ENCODE measurements at places on chromosomes 1 and 21.

DNA sequence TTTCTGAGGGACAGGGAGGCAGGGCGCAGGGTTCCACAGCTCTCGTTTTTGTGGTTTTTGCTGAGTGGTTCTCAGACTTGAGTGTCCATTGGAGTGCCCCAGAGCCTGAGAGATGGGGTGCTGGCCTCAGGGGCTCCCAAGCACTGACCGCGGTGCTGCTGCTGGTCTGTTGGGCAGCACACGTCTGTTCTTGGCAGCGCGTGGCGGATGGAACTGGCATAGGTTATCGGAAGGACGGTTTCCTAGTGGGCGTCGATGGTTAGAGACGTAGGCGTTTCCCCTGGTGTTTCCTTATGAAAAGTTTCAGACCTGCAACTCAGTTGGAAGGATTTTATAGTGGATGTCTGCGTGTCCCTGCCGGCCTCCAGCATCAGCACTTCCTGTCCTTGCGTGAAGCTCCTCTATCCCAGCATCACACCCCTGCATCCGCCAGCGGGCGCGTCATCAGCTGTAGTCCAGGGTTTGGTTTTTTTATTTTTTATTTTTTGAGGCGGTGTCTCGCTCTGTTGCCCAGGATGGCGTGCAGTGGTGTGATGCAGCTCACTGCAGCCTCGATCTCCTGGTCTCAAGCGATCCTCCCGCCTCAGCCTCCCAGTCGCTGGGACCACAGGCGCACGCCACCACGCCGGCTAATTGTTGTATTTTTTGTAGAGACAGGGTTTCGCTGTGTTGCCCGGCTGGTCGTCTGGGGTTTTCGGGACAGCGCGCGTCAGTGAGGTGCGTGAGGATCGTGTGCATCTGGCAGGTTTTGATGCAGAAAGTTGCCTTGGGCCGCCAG, 11.8 kb downstream of the RRP1 start:
- no peak for DNase-seq

- DNase-seq: no peak
Measured at GRCh38 chr1:13494025-13494424, 19.8 kb downstream of the LRRC38 start.

- DNase-seq: no peak
Measured at GRCh38 chr1:200369706-200370105, 40.1 kb downstream of the ZNF281 start.

- no peak for DNase-seq
Measured at GRCh38 chr21:42400525-42400924, 3.2 kb upstream of the UBASH3A start.

DNA sequence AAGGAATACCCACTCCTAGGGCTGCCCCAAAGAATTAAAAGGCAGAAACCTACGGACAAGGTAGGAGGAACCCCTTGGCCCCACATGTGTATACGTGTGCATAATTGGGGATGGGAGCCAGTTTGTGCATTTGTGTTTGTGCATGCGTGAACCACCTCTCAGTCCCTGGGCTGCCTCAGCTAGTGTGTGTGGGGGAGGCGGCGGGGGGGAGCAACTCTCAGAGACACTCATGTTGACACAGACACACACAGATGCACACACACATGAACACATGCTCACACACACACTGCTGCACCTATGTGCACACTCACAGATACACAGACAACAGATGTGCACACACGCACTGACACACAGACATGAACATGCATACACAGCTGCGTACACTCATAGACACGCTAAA, 5.1 kb downstream of the LDLRAD1 start:
- DNase-seq: no peak

- no peak for DNase-seq
Measured at GRCh38 chr1:53344921-53345838, 17.3 kb upstream of the LRP8 start.

- DNase-seq: no peak
Measured at GRCh38 chr1:17352419-17352909, 19.5 kb upstream of the PADI6 start.

GRCh38 chr1:26409191-26409807, 1.3 kb upstream of the LIN28A start:
- DNase-seq: no peak

DNA sequence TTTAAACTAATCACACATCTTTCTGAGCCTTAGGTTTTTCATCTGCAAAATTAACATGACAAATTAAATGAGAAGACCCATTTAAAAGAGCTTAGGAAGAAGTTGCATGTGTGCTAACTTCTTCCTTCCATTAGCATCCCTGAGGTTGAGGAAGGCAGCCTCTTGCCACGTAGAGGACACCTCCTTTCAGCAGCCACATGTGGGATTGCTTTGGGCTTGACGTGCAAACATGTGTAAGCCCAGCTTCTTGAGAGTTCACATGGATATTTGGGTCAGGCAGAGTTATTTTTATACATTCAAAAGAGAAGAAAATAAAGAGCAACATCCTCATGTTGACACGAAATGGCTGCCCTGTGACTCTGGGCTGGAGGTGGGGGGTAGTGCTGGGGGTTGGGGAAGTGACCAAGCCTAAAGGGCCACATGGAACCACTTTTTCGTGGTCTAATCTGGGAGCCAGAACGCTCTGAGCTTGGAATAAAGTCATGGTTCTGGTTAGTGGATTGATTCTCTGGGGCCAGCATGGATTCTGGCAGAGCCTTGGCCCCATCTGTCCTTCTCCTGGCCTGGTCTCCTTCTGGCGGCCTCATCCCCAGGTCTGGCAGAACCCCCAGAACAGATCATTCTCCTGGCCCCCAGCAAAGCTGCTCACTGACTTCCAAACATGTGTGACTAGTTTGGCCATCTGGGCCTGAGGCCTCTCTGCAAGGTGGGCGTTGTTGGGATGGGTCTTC, 137.1 kb upstream of the USP24 start:
- DNase-seq: no peak

GRCh38 chr21:42520628-42521253, 7.1 kb downstream of the SLC37A1 start:
- DNase-seq: no peak

GRCh38 chr1:67459068-67459467, 28.9 kb upstream of the SERBP1 start:
- no peak for DNase-seq

DNA sequence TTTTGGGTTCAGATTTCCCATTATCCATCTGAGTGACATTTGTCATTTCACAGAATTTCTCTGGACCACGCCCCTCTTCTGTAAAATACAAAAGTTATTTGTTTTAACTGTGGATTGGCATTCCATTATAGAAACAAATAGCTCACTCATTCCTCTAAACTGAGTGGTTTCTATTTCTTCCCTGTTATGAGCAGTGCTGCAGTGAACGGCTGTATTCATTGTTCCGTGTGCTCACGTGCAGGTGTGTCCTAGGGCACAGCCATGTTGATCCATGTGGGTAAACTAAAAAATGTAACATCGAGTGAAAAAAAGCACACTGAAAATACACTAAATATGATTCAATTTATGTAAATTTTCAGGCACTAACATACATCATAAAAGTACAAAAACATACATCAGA, 27.0 kb upstream of the IL12RB2 start:
- DNase-seq: no peak

DNA sequence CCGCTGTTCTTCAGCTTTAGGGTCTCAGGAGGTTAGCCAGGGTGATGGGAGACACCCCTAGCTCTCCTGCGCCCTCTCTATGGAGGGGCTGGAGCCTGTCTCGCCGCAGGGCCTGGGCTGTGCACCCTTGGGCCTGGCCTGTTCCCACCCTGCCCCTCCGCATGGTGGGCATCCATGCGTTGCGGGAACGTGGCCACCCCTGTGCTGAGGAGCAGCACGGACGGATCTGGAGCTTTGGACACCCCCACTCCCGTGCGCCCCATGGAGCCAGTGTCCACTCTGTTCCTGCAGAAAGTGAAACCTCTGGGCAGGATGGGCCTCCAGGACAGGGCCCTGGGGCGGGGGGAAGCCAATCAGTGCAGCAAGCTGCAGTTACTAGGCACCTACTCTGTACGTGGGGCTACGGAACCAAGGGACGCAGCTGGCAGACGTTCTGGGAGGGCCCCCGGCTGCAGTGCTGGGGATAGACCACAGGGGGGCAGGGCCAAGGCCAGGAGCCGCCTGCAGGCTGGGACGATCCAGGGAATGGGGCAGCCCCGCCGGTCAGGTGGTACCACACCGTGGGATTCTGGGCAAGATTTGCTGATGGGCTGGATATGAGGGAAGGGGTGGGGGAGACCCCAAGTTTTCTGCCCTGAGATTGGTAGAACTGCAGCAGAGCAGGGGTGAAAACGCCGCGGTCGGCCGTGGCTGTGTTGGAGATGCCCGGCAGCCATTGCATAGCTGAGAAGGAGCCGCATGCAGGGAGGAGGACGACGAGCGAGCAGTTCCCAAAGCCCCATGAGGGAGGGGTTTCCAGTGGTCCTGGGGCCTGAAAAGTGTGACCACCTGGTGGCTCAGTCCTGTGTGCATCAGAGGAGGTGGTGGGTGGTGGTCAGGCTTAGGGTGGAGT, 43.3 kb downstream of the TP73 start:
- peak; percentile 4 for DNase-seq

DNA sequence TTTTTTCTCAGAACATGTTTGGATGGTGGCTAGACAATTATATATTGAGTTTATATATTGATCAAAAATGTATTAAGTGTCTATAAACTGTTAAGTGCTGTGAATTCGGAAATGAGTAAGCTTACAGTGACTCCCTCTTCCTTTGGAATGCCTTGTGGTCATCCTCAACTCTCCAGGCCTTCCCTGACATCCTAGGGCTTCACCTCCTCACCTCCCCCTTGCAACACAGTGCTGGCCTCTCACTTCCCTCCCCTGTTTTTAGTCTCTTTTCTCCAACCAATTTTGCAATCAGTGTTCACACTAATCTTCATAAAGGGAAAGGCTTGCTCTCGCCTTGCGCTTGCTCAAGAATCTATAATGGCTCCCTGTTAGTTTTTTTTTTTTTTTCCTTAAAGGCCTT, 95.1 kb upstream of the C1orf21 start:
- DNase-seq: no peak

DNA sequence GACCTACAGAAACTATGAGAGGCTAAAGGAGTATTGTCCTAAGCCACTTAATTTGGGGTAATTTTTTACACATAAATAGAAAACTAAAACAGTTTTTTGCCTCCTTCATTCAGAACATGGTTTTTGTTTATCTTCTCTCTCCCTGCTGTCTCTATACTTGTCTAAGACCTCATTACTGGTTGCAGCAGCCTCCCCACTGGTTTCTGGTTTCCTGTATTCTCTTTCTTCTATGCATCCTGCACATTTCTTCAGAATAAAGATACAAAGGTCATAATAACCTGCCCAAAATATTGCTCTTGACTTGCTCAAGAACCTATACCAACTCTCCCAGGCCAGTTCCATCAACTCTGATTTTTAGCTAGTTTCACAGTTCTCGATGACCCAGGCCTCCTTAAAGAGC, 19.8 kb upstream of the BOLA1 start:
- no peak for DNase-seq

DNA sequence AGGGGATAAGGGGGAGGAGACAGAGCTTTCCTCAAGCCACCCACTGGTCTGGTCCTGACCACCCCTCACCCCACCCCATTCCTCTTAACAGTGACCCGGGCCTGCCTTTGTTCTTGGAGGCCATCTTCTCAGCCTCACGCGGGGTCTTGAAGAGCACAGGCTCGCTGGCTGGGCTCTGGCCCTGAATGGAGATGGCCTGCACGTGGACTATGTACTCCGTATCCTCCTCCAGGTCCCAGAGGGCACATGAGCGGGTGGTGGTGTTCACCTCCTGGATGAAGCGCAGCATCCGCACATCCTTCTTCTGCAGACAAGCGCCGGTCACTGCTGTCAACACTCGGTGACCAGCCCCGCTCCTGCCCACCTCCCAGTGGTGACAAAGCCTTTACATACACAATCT, 2.6 kb downstream of the FNDC5 start:
- DNase-seq: no peak

- no peak for DNase-seq
Measured at GRCh38 chr1:108627951-108628350, 32.9 kb downstream of the HENMT1 start.

DNA sequence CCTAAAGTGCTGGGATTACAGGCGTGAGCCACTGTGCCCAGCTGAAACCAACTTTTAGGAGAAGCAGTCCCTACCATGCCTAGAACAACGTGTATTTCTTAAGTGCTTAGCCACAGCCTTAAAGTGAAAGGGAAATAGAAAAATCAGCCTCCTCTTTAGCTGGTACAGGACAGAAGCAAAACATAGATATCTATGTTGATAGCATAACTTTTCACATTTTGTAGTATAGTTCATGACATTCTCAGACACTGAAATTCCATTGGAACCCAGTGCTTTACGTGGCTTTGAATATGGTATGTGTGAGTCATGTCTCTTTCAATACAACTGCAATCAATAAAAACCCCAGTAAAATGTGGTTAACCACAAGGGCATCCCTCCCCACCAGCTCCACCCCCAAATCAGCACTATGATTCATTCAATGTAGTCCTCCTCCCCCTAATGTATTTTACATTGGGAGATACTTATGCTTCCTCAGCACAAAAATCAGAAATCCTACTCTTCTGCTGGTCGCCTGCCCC, 32.1 kb downstream of the TGFB2 start:
- peak; percentile 7 for DNase-seq

GRCh38 chr1:14345946-14346550, 252.4 kb upstream of the KAZN start:
- no peak for DNase-seq

DNA sequence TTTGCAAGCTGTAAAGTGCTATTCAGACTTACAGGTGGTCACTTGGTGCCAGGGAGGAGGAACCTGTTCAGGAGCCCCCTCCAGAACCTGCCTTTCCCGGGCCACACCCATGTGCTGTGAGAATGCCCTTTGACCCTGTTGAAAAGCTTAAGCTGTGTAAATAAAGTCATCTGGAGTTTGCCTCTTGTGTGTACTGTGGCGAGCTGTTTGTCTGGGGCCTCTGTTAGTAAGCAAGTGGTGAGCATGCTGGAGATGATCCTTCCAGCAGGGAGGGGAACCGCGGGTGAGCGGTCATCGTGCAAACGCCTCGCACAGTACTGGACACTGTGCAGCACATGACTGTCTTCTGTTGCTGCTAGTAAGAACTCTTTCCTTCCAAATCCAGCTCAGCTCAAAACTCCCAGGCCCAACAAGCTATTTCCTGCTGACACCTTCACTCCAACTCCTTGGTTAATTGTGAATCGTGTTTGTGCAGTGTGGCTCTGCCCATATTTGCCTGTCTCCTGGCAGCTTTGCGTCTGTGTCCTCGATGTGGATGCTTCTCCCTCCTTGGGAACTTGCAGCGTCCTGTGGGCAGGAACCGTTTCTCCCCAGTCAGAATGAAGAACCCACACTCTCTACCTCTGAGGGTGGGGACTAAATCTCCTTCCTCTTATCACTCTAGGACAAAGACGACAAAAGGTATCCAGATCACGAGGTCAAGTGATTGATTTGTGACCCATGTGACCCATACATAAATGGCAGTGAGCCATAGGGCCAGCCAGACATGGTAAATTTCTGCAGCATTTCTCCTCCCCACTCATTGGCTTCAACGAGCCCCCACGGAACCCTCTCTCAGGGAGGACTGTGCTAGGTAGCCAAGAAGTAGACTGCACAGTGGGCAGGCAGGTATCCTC, 13.9 kb upstream of the BTG2 start:
- no peak for DNase-seq
